ENCODE measurements at places on chromosomes 4 and X.

DNA sequence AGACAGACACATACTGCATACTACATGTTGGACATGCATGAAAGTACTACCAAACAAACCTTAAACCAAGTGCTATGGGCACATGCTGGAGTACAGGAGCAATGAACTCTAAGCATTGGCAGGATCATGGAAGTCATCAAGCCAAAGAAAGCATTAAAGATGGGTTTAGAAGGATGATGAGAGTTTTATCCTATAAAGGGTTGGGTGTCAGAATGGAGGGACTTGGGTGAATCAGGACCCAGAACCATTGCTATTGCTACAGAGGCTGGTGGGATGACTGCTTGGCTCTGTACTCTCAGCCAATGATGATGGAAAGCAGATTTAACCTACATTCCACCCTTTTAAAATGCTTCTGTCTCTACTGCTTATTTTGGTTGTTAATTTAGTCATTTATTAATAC, 233.9 kb upstream of the EDA2R start:
- no peak for DNase-seq

DNA sequence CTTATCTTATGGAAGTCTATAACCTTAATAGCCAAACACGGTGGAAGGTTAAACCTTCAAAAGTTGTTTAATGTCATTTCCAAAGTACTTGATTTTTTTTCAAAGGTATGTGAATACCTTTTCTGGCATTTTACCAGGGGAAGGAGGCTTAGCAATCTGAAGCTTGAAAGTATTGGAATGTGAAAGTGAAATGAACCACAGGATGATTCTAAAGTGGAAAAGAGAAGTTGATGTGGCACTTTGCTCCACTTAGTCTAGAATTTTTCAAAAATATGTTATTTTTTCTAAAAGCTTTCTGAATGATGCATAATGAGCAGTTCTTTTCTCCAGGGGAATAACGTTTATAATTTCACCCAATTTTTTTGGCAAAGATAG, 19.2 kb downstream of the PI4K2B start:
- no peak for DNase-seq

DNA sequence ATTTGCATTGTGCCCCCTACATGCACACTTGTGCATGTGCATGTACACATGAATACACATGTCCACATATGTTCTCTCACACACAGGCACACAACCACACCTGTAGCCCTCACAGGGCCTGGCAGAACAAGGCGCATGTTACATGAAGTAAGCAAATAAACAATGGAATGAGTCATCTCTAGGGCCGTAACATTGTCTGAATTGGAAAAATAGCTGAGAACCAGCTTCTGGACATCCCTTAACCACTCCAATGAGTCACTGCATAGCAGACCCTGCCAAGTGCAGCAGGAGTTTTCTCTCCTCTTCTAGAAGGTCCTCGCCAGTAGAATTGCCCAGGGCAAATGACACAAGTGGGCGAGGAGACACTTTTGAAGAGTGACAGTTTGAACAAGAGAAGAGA, 66.1 kb downstream of the MAGEA10 start:
- DNase-seq, result no peak

DNA sequence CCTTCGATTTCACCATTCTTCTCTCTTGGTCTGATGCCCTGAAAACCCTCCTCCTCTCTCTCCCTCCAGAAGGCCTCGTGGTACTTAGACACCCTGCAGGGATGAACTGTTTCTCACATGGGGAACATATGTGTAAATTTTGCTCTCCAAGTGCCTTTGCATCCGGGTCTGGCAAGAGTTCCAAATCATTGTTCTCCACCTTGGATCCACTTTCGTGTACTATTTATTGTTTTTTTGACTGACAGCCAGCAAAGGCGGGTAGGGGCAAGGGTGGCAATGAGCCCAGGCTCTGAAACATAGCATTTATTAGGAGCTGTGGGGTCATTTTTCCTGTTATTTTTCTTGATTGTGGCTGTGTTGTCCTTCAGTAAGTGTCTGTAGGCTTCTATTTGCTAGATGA, 81.7 kb downstream of the RTL5 start:
- no peak for DNase-seq

DNA sequence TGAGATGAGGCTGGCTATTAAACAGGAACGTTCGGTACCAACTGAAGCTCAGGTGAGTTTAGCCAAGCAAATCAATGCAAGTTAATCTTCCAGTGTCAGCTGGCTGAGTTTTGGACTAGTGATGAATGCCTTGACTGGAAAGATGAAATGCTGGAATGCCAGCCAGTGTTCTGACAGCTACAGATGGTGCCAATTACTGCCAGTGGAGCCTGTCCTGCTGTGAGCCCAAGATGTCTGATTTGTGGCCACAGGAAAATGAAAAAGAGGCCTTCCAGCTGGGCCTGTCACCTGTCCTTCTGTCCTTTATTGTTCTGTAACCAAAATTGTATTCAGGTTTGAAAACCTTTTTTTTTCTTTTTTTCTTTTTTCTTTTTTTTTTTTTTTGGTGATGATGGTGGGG, 223.1 kb downstream of the AFF2 start:
- DNase-seq, result no peak
